Activated naive CD8-positive, alpha-beta T cell treated with anti-CD3 and anti-CD28 coated beads, Interleukin-2, amount 10 ng/mL, durations not matched to agents 7 days and 5 days (primary cell): ENCODE measurements at places on chromosomes 11 and 22. TPM values are rescaled to one million over a fixed set of nuclear protein-coding genes. Genes with fewer than 3 reads are reported as not detected.
A peak's percentile ranks its signal among the peaks of the same experiment; 100 is the strongest.

Gene RIN1
- 5.7 TPM for total RNA-seq

DNA sequence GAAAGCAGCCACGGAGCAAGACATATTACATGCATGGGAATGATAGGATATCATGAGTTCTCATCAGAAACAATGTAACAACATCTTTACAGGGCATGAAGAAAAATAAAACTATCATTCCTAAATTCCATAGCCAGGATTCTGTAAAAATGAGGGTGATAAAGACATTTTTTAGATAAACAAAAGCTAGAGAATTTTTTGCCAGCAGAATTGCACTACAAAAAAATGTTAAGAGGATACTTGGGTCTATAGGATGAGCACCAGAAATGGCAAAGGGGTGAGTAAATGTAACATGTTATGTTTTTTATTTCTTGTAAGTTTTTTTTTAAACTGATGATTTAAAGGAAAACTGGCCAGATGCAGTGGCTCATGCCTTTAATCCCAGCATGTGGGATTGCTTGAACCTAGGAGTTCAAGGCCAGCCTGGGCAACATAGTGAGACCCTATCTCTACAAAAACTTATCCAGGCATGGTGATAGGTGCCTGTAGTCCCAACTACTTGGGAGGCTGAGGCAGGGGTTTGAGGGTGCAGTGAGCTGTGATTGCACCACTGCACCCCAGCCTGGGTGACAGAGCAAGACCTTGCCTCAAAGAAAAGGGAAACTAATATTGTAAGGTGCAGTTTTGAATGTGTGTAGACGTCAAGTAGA lies 33.2 kb downstream of the TBX1 start:
- peaks cover 17% of the 10 kb centered on the region for H3K36me3 ChIP-seq
- no peak overlapping the region for H3K27ac ChIP-seq
- no peak overlapping the region for H3K4me3 ChIP-seq
- no peak for DNase-seq
- peaks cover 1% of the 10 kb centered on the region for H3K4me1 ChIP-seq

DNA sequence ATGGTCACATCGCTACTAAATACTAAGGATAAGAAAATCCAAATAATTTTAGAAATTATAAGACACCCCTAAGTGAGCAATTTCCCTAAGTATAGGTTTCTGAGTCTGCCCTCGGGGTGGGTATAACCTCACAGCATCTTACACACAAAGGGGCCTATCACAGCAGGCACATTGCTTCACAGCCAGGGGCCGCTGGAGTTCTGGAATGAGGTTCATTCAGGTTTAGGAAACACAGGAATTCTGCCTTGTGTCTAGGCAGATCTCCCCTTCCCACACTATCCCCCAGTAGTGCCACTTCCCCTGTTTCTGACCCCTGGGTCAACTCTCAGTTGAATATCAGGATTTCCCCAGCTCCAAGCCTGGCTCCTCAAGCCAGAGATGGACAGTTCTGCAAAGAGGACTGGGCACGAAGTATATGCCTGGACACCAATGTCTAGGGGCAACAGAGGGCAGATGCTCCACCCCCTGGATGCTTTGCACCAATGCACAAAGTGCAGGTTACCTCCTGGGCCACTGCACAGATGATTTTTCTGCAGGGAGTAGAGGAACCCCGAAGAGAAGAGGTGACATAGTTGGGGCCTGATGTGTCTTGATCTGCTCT lies 11.4 kb downstream of the TUBA8 start:
- H3K27ac ChIP-seq = no peak overlapping the region
- DNase-seq = no peak
- H3K4me3 ChIP-seq = no peak overlapping the region
- H3K4me1 ChIP-seq = peaks cover 15% of the 10 kb centered on the region

DNA sequence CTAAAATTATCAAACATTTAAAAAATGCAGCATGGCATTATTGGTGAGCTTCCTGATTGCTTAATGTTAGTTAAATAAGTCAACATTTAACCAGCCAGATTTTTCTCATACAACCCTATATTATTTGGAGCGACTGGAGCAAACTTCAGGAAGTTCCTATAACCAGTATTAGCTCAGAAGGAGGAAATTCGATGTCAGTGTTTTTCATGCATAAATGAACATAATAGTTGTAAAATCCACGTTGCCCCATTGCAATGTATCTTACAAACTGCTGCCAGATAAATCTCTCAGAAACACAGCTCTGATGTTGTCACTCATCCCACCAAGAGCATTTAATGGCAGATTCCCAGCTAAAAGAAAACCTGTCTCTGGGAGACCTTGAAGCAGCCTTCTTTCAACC lies 278.5 kb downstream of the CASP12 start:
- no peak overlapping the region for H3K27ac ChIP-seq
- H3K4me3 ChIP-seq = no peak overlapping the region
- peaks cover 35% of the 10 kb centered on the region for H3K36me3 ChIP-seq

- H3K4me1 ChIP-seq = peaks cover 47% of the 10 kb centered on the region
- peak overlapping the region; percentile 91 for H3K27ac ChIP-seq
- peaks cover 16% of the 10 kb centered on the region for H3K36me3 ChIP-seq
- H3K27me3 ChIP-seq = no peaks in the 10 kb centered on the region
Measured at GRCh38 chr11:44608991-44609782, 43.7 kb downstream of the CD82 start.

DNA sequence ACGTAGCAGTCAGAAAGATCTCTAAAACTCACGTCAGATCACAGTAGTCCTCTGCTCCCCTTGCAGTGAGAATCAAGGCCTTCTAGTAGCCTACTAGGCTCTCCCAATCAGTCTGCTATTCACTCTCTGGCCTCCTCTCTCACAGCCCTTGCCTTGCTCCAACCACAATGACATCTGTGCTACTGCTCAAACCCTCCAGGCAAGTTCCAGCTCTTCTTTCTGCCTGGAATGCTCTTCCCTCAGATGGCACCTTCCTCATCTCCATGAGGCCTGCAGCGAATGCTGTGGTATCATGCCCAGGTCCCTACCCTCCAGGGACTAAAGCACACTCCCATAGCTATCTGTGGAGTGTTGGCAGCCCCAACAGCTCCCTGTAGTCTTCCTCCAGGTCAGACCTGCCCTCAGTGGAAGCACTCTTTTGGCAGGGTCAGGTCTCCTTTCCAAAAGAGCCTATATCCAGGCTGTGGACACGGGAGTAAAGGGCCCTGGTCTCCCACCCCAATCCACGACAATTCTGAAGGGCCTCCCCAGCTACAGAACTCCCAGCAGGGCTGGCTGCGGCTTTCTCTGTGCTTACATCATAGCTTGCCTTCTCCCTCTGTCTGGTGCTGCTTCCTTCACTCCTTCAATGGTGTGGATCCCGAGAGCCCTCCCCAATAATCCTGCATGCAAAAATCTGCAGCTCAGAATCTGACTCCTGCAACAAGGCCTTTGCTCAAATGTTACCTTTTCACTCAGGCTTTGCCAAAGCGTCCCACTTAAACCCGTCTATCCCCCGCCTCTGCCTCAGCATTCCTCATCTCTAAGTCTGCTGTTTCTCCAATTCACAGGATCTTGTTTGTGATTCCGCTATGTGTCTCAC lies 8.9 kb downstream of the HIRA start:
- no peaks in the 10 kb centered on the region for H3K27me3 ChIP-seq
- DNase-seq = no peak
- H3K36me3 ChIP-seq = peaks cover 14% of the 10 kb centered on the region
- peaks cover 63% of the 10 kb centered on the region for H3K4me1 ChIP-seq
- no peak overlapping the region for H3K4me3 ChIP-seq

DNA sequence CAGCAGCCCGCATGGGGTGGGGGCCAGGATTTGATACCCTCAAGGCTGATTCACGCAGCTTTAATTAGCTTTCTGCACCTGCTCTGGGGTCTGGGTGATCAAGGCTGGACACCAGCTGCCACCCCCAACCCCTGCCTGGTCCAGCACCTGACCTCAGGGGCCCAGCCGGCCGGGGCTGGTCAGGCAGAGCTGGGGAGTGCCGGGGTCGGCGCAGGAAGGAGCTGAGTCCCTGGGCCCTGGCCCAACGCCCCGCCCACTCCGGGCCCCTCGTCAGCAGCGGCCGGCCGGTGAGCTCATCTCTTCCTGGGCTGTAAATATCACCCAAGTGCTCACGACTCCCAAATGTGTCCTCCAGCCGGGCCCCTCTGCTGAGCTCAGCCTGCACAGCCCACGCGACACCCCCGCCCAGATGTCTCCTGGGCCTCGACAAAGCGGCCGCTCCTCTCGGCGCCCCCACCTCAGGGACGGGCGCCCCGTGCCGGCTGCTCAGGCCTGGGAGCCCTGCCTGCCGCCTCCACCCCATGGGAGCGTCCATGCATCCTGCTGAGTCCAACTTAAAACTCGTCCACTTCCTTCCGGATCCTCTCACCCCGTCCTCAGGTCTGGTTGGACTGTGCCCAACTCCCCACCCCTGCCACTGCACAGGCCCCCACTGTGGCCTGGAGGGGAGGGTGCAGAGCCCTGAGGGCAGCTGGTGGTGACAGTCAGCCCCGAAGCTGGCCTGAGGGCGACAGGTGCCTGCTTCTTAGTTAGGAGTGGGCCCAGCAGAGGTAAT lies 29.0 kb downstream of the RTN4R start:
- H3K4me3 ChIP-seq = peak overlapping the region; percentile 52
- peaks cover 19% of the 10 kb centered on the region for H3K4me1 ChIP-seq
- H3K27ac ChIP-seq = peak overlapping the region; percentile 89
- H3K27me3 ChIP-seq = no peaks in the 10 kb centered on the region
- peak; percentile 62 for DNase-seq
